ENCODE measurements at places on chromosomes 5 and 9.
A peak's percentile ranks its signal among the peaks of the same experiment; 100 is the strongest.

GRCh38 chr9:117952581-117952980 lies 248.4 kb downstream of the TLR4 start:
- no peak for DNase-seq

- no peak for DNase-seq
Observed at GRCh38 chr5:14261235-14261634, 118.1 kb downstream of the TRIO start.

GRCh38 chr9:29830821-29831220 lies 2257.5 kb upstream of the C9orf72 start:
- no peak for DNase-seq

- DNase-seq: peak; percentile 44
Observed at GRCh38 chr9:4849369-4849768, 56.6 kb downstream of the RCL1 start.

- DNase-seq: no peak
Observed at GRCh38 chr5:148090773-148091250, 27.0 kb downstream of the SPINK5 start.

DNA sequence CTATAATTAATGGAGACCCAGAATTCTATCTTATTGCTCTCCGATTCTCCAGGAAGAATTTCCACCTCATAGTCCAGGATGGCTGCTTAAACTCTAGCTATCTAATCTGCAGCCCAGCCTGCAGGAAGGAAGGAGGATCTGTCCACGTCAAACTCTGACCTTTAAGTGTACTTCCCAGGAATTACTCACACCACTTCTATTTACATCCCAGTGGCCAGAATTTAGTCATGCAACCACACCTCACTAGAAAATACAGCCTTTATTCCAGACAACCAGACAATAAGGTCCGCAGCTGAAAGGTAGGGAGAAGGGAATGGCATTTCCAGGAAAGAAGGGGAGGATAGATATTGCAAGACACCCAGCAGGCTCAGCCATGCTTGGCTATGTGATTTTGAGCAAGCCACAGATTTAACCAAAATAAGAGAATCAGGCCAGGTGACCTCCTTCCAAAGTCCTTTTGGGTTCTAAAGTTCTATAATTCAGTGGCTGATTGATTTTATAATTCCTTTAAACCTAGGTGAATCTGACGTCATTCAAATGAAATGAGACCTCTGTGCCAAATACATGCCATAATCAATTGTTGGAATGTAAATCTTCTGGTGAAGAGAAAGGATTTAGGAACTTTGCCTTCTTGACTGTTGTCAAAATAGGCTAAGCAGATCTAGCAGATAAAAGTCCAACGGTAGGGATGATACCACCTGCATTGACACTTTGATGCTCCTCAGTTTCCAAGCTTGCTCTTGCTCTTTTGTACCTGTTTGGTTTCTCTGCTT lies 3.7 kb upstream of the DENND1A start:
- DNase-seq: no peak

DNA sequence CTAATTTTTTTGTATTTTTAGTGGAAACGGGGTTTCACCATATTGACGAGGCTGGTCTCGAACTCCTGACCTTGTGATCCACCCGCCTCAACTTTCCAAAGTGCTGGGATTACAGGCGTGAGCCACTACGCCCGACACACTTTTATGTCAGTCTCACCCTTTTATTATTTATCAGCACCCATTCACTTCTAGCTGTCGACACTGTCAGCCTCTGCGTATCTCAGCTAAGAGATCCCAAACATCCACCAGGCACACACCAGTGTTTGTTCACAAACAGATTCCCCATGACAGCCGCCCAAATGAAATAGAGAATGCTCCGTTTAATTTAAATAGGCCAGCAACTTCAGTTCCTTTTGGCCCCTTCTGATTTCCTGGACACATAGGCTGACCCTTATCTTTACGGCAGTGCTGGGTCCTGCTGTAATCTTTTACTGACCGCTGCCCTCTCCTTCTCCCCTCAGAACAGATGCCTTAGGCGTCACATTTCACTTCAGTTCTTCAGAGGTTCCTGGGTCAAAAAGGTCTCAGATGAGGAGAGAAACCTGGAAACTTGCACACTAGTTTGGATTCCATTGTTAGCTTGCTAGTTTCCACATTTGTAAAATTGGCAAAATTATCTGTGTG lies 43.1 kb upstream of the CKMT2 start:
- DNase-seq: no peak

DNA sequence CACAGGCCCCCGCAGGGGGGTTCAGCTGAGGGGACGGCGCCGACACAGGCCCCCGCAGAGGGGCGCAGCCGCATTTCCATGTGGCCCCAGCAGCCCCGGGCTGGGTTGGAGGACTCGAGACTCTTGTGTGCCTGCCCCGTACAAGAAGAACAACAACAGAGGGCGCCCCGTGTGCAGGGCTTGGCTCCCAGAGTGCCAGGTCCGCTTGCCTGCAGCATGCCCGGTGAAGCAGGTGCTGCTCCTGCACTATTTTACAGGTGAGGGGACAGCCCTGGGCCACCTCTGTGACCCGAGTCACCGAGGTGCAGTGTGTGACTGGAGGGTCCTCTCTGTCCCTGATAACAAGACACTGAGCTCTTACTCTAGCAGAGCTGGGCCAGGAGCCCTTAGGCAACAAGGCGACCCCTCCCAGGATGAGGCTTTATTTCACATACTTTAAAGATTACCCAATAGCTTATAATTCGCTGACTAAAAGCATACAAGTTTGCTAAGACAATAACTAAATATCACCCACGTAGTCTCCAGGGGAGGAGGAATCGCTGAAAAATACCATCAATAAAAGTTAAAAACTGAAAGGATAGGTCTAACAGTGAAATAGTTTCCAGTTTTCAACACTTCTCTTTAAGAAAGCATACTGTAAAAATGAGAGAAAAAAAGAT lies 41.7 kb upstream of the SLC9A3 start:
- DNase-seq: no peak

DNA sequence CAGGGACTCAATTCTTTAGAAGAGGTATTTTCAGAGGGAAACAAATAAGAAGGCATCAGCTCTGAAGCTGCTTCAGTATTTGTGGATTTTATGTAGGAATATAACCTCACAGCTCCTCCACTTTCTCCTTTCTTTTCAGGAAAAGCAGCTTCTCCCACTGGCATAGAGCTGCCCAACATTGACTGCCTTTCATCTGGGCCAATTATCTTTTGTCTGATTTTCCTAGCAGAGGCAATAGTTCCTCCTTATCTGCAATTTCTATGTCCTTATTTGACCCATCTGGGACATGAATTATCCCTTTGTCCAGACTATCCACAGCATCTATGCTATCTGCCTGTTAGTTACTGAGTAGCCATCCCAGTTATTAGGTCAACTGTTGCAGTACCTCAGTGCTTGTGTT lies 1671.2 kb upstream of the ACO1 start:
- no peak for DNase-seq

DNA sequence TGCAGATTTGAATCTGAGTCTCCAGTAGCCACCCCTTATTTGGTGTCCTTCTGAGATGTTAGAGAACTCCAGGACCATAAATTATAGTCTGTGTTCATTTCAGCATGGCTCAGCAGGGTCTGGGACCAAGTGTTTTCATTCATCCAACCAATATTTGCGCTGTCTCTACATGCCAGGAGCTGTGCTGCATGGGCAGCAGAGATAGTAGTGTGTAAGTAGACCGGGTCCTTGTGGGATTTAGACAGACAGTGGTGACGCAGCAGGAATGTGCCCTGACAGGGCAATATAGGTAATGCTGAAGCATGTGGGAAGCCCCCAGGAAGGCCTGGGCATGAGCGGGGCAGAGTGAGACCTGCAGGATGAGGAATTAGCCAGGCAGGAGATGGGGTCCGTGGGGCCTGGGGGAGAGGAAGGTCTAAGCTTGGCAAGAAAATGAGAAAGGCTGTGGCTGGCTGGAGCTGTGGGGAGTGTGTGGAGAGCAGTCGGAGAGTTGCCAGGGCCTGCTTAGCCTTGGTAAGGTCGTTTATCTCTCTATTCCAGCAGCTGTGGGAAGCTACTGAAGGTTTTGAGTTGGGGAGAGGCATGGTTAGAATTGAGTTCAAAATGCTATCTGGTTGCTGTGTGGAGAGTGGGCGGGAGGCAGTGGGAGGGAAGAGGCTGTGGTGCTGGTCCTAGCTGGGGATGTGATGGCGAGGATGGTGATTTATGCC lies 16.8 kb downstream of the STXBP1 start:
- DNase-seq: no peak

GRCh38 chr9:118962426-118962825 lies 406.8 kb downstream of the BRINP1 start:
- DNase-seq: no peak

- no peak for DNase-seq
Observed at GRCh38 chr5:41452506-41452905, 57.9 kb downstream of the PLCXD3 start.

- DNase-seq: no peak
Observed at GRCh38 chr5:27944471-27944870, 906.1 kb upstream of the CDH9 start.

DNA sequence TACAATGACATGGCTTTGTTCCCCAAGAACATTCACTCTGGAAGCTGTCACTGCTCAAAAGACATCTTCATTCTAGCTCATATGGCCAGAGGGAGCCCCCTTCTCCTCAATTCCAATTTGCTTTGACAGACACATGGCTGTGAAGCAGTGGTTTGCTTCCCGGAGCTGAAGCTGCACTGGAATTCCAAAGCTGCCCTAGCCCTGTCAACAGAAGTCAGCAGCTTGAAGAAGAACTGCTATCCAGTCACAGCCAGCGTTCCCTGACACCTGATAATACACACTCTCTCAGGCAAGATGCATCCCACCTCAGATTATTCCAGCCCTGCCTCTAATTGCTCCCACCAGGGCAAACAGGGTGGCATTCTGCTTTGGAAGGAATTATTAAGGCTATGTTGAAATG lies 93.7 kb downstream of the SEMA5A start:
- no peak for DNase-seq

DNA sequence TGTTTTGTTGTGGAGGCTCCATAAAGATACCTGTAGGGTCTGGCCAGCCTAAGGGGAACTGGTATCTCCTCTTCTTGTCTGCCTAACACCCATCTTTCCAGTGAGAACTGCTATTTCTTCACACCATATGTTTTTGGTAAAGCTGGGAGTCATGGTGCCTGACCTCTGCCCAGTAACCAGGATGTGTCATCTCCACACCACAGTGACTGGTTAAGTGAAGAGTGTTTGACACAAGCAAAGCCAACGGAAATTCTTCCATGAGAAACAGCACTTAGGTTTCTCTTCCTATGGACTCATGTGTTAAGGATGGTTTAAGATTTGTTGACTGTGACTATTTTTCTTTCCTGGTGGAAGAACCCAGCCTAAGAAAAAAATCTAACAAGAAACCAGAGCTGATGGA lies 111.5 kb downstream of the HTR4 start:
- no peak for DNase-seq

- DNase-seq: no peak
Observed at GRCh38 chr9:13728131-13728530, 448.6 kb upstream of the MPDZ start.

GRCh38 chr5:155564541-155564940 lies 551.0 kb downstream of the KIF4B start:
- no peak for DNase-seq

GRCh38 chr9:126925876-126926275 lies 11.3 kb downstream of the RALGPS1 start:
- DNase-seq: no peak

DNA sequence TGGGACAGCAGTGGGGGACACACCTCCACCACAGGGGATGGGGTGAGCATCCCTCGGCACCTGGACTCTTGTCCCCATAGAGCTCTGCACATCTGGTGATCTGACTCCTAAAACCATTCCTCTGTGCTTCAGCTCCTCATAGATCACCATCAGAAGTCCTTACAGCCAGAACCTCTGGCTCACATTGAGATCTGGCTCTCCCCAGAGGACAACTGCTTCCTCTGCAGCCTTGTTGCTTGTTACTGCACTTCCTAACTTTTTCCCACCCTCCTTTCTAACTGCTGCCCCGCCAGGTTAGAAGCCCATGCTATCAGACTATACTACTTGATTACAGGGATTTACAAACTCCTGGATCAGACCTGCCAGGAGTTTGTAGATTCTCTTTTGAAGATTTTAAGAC lies 64.5 kb downstream of the ARSB start:
- DNase-seq: no peak

DNA sequence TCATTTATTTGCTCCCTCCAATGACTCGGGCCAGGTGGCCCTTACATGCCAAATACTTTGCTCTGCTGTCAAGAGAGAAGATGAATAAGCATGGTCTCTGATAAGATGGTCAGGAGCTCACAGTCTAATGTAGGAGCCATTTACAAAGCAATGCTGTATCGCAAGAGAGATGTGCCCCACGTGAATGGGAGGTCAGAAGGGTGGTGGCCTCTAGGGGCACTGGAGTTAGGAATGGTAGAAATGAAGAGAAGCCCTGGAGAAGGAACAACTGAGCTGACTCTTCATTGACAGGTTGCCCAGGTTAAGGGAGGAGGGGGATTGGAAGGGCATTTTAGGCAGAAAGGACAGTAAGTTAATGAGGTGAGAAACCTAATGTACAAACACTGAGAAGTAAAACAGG lies 286.5 kb downstream of the KCTD16 start:
- DNase-seq: no peak

DNA sequence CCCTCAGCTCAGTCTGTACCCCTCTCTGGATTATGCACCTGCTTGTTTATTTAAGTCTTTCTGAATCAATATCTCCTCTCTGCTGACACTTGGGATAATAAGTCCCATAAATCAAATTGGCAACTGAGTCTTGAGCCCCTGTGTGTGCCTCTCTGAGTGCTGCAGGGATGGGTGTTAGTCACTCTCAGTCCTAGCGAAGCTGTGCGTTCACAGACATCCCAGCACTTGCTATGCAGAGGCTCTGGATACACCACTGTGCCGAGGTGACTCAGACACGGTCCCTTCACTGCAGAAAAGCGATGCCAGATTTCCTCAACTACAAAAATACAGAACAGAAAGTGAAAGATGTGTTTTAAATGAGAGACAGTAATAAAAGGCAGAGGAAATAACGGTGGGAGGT lies 4.1 kb upstream of the KCNMB1 start:
- DNase-seq: no peak

DNA sequence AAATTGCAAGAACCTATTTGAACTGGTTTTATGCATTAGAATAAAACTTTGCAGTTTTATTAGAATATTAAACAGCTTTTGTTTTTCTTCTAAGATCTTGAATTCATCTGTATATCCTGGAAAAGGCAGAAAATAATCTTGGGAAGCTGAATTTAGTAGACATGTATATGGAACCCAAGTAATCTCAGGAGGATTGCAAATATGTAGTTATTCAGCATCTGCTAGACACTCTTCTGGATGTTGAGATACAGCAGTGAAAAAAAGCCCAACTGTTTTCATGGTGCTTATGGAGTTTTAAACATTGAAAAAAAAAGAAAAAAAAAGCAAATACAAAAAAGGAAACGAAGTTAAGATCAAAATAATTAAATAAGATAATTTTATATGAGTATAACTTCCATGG lies 922.2 kb upstream of the SEMA6A start:
- DNase-seq: no peak

GRCh38 chr5:90193185-90193822 lies 216.3 kb downstream of the CETN3 start:
- DNase-seq: no peak

- DNase-seq: no peak
Observed at GRCh38 chr5:32163785-32164184, 10.3 kb downstream of the GOLPH3 start.

- DNase-seq: no peak
Observed at GRCh38 chr5:135651156-135651555, 72.4 kb upstream of the CXCL14 start.
